ENCODE measurements at places on chromosomes 3 and 15.

DNA sequence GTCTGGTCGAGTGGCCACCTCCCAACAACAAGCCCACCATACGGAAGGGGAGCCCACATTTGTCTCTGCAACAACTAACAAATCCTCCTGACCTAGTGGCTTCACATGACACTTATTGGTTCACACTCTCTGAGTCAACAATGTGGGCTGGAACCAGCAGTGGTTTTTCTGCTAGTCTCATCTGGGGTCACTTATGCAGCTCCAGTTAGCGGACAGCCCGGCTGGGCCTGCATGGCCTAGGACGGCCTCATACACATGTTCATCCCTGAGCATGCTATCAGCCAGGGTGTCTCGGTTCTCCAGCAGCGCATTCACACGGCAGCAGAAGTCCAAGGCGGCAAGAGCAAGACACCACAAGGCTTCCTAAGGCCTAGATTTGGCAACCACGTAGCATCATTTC, 281.7 kb downstream of the XXYLT1 start:
- H3K27me3 ChIP-seq: peaks cover 4% of the 10 kb centered on the region
- DNase-seq: no peak
- H3K27ac ChIP-seq: no peak overlapping the region
- H3K4me3 ChIP-seq: no peak overlapping the region

GRCh38 chr3:181969925-181970324, 258.2 kb downstream of the SOX2 start:
- H3K27ac ChIP-seq: no peak overlapping the region
- H3K27me3 ChIP-seq: no peaks in the 10 kb centered on the region
- H3K4me1 ChIP-seq: no peaks in the 10 kb centered on the region
- H3K4me3 ChIP-seq: no peak overlapping the region
- DNase-seq: no peak
- H3K36me3 ChIP-seq: no peaks in the 10 kb centered on the region

DNA sequence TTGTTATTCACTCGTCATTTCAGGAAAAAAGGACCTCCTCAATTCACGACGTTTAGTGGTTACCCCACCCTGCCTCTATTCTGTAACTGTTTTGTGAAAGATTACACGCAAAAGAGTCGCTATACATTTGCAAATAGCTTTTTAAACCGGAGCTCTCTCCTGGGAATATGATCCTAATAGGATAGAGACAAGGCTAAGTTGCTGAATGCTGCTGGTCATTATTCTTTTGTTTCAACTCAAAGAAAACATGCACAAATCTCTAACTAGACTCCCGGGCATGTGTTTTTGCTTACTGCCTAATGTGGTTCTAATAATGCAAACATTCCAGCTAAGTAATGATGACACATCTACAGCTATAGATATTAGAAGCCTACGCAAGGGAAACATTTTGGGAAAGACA, 214.6 kb upstream of the MDFIC2 start:
- H3K27ac ChIP-seq: no peak overlapping the region
- no peaks in the 10 kb centered on the region for H3K36me3 ChIP-seq
- H3K4me3 ChIP-seq: no peak overlapping the region
- no peaks in the 10 kb centered on the region for H3K4me1 ChIP-seq

- H3K36me3 ChIP-seq: peaks cover 2% of the 10 kb centered on the region
- H3K4me1 ChIP-seq: peaks cover 4% of the 10 kb centered on the region
- no peak overlapping the region for H3K4me3 ChIP-seq
- peaks cover 26% of the 10 kb centered on the region for H3K27me3 ChIP-seq
- H3K27ac ChIP-seq: no peak overlapping the region
Observed at GRCh38 chr15:65062726-65063125, 5.1 kb downstream of the RASL12 start.

All from activated T-helper 1 cell treated with anti-CD3 and anti-CD28 coated beads, Interleukin-12 subunit alpha, Interleukin-12 subunit beta, Interleukin-2, Interleukin-4 antibody, amounts not matched to agents 30 ng/mL and 10 ng/mL and 1 ng/mL, durations not matched to agents 14 hours and 24 hours and 36 hours (primary cell).